Suppressor macrophage treated with lipopolysaccharide for 1 hour (primary cell): ENCODE measurements at places on chromosomes 3 and 15.

DNA sequence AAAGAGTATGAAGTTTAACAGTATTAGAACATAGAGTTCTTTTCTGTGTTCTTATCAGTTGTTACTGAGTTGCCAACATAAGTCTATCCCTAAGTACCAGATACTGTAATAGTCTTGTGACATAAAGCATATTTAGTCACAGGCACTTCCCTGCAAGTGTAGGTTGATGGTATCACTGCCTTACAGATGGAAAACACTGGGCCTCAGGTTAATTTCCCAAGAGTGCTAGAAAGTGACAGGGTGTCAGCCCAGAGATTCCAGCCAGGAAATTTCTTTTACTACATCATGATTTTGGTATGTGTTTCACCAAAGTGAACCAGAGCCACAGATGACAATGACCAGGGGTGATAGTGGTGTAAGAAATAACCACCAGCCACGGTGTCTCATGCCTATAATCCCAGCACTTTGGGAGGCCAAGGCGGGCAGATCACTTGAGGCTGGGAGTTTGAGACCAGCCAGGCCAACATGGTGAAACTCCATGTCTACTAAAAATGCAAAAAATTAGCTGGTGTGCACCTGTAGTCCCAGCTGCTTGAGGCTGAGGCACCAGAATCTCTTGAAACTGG is 3.2 kb downstream of the EIF1B start:
- DNase-seq, result peak; percentile 66

DNA sequence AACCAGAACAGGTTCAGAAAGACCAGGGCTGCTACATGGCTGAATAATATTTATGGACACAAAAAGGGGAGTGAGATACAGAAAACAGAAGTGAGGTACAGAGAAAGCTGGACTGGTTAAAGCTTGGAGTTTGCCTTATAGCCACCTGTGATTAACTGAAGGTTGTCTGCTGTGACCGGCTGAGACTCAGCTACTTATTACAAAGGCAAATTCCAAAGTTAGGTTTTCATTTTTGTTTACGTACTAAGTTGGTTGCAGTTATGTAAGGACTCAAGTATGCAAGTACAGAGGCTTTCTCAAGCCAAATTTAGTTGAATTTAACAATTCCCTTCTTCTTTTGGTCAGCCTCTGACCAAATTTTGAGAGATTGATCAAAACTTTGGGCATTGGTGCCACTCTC is 264.6 kb downstream of the THSD4 start:
- no peak for DNase-seq

GRCh38 chr15:99051308-99051707 is 43.7 kb upstream of the PGPEP1L start:
- no peak for DNase-seq

DNA sequence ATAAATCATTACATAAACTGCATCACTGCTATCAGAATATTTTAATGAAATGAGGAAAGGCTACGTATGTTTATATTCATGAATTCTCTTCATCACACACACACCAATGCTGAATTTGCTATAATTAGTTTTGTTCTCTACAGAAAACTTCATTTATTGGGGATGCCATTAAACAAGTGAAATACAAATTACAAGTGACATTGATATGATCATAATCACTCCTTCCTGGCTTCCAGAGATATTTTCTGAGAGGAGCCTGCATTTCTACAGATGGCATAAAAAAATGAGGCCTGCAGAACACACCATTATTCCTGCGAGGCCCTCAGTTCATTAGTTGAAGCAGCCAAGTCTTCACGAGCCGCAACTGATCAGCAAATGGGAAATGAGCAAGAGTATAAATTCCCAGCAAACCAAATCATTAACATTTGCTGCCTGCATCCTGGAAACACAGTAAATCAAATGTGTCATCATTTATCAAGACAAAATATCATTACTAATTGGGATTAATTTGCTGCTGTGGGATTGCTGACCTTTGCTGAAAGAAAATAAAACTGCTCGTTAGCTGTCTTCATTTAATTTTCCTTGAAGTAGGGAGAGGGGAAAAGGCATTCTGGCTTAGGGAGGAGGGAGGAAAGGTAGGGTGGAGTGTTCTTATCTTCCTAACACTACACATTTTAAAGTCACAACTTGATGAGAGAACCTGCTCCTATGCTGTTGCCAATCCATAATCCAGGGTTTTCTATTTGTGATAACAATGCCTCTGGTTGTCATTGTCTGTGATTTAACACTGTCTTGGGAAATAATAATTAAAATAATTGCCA is 921.9 kb downstream of the SQOR start:
- no peak for DNase-seq

GRCh38 chr3:35664460-35664919 is 25.2 kb downstream of the ARPP21 start:
- no peak for DNase-seq

DNA sequence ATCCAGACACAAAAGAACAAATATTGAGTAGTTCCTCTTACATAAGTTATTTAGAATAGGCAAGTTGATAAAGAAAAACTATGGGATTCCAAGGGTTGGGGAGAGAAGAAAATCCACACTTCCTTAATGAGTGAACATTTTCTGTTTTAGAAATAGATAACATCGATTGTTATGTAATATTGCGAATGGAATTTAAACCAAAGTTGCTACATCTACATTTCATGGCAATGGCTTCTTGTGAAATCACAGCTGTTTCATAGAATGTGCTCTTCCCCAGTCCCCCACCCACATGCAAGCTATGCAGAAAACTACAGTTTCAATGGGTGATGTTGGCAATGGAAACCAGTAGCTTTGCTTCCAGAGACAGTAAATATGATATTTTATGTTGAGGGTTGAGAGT is 1639.5 kb downstream of the SI start:
- no peak for DNase-seq

- no peak for DNase-seq
Measured at GRCh38 chr15:71180986-71181853, 65.9 kb downstream of the THSD4 start.

GRCh38 chr3:124966521-124967445 is 32.2 kb upstream of the MUC13 start:
- DNase-seq, result peak; percentile 47

DNA sequence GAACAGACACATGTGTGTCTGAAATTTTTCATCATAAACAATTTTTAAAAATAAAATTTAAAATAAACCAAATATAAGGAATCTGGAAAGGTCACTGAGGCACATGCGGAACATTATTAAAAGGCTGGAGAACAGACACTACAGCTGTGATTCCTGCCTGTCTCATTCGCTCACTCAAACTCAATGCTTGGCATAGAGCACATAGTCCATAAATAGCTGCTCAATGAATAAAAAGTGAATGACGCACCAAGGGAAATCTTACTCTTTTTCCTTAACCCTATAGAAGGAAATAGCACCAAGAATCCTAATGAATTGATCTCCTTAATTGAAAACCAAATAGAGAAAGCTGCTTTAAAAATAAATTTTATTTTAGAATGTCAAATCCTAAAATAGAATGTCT is 98.4 kb downstream of the FSIP1 start:
- no peak for DNase-seq

- DNase-seq, result no peak
Measured at GRCh38 chr15:69757186-69757585, 304.6 kb downstream of the RPLP1 start.

- DNase-seq, result no peak
Measured at GRCh38 chr15:80176443-80176842, 23.6 kb downstream of the FAH start.

GRCh38 chr15:46858150-46858549 is 859.2 kb upstream of the SEMA6D start:
- no peak for DNase-seq

DNA sequence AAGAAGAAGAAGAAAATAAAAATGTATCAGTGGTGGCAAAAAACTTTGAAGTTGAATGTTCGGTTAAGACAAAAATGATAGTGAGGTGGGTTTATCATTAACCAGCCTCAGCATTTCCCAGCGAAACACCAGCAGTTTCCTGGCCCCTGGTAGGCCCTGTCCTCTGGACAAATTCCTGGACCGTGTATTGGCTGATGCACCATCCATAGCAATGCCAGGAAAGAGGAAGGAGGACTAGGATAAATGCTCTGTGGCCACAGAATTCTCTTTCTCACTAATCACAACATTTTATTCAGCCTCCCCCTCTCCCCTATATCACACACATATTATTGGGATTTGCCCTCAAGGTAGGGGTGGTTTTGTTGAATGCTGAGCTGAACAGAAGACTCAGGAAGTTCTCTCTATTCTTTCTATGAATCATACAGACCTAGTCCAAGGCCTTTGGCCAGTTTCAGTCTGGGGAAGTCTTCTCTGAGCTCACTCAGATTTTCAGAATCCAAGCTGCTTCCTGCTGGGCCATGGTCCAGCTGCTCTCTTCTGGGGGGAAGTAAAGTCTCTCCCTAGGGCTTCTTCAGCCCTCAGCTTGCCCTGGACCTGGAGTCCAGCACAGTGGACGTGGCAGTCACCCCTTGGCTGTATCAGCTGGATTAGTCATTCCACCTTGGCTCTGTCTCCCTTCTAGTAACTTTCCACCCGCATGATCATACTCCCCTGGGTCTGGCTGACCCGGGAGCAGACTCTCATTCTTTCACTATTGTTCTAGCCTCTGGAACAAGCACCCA is 27.6 kb downstream of the SLC28A1 start:
- DNase-seq, result peak; percentile 64

DNA sequence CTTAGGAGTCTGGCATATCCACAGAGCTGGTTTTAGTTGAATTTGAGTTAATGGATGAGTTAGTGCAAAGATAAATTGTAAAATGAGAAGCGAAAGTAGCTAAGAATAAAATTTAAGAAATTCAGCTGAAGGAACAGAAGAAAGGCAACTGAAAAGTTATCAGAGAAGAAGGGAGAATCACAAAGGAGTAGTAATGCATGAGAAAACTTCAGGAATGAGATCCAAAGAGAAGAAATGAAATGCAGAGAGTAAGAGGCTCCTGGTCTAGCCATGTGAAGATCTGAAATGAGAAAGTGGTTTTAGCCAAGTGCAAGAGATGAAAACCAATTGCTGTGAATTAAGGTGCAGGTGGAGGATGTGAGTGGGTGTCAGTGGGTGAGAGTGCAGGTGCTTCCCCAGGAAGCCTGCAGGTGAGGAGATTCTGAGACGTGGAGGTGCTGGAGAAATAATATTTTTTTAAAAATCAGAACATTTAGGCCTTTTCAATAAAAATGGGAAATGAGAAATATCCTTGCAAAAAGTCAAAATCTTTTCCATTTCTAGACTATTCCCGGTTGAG is 18.5 kb downstream of the KBTBD8 start:
- DNase-seq, result no peak

DNA sequence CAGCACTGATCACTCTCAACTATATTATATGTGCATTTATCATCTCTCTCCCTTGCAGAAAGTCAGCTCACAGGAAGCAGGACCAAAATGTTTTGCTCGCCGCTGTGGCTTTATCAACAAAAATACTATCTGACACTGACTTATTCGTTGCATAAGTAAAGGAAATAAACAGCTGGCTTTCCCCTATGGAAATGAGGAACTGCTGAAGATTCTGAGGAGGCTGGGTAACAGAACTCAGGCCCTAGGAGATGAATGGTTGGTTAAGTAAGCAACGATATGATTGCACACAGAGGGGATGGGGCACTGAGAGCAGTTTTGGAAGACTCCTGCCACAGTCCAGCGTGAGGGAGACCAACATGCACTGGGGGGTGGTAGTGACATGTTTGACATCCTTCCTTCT is 181.1 kb downstream of the STT3B start:
- DNase-seq, result peak; percentile 71

GRCh38 chr3:15325228-15325627 is 7.2 kb downstream of the SH3BP5 start:
- no peak for DNase-seq

DNA sequence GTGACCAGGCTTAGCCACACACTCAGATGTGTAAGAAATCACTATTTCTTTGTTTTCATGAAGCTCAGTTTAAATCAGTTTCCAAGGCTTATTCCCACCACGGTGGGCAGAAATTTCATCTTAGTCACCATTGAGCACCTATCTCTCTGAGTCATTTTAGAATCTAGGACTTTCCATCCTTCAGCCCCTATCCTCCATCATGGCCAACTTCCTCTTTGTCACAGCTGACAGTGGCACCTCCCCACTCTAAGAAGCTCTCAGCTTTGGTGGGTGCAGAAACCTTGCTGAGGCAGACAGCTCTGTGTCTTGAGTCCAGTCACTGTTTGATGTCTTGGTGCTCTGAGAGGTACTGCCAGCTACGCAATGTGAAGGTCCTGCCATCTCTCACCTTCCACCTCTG is 32.9 kb downstream of the SNTN start:
- DNase-seq, result peak; percentile 18

DNA sequence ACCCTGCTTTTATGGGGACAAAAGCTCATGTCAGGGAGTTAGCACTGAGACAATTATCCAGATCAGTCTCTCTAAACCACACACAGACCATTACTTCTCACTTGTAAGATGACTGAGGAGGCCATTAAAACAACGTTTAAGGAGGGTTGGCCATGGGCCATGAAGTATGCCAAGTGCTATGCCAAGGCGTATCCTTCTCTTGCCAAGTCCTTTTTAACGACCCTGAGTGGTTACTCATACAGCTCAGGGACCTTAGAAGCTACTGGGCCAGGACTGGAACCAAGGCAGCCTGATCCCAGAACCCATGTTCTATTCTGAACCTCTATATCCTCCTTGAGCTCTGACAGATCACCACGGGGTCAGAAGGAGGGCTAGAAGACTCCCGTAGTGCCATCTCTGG is 50.0 kb downstream of the NMNAT3 start:
- DNase-seq, result no peak

- no peak for DNase-seq
Measured at GRCh38 chr3:39460677-39461076, 6.8 kb upstream of the MOBP start.

DNA sequence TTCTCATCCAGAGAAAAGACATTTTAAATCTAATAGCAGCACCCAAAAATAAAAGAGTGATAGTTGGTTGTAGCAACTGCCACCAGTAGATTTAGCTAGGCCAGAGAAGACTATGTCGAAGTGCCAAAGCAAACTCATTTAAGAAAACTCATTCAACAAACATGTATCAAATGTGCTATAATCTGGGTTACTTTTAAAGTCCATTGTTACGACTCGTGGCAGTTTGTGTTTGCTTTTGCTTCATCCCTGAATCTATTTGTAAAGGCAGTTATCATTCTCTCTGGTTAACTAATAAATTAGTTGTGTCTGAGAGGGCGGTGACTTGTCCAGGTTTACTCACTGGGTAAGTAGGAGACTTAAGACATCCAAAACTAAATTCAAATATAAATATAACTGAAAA is 159.4 kb downstream of the ZIC4 start:
- no peak for DNase-seq
